ENCODE measurements at places on chromosomes 2 and 18.

- peak; percentile 51 for DNase-seq
Observed at GRCh38 chr2:11129598-11130449, 25.4 kb upstream of the SLC66A3 start.

- DNase-seq, result no peak
Observed at GRCh38 chr2:168614172-168615018, 158.3 kb downstream of the CERS6 start.

DNA sequence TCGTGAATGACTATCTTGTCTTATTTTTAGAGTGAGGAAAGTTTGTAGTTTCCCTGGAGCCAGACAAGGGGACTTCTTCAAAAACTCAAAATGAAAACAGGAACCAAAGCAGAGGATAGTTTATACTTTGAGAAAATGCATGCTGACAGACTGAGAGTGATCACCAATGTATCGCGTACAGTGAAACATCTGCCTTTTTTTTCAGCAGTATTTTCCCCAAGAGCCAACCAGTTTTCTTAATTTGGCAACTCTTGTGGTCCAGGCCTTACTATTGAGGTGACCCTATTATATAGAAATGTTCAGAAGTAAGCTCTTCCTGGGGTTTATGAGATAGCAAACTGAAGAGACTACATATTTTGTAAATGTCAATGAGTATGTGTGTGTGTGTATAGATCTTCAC lies 153.7 kb upstream of the VRK2 start:
- DNase-seq, result no peak

DNA sequence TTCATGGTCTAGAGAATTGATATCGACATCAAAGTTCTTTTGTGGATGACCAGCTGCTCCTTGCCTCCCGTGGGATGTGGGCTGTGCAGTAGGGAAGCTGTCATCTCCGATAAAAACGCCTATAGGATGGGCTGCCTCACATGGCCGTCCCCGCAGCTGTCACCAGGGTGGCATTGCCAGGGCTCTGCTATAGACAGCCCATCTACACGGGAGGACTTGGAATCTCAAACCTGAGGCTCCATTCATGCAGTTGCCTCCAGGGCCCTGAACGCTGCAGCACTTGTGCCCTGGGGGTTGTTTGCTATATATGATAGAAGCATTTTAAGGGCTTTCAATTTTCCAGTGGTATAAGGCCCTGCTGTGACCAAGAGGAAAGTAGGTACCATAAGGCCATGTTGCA lies 183.1 kb downstream of the MYCN start:
- DNase-seq, result no peak

DNA sequence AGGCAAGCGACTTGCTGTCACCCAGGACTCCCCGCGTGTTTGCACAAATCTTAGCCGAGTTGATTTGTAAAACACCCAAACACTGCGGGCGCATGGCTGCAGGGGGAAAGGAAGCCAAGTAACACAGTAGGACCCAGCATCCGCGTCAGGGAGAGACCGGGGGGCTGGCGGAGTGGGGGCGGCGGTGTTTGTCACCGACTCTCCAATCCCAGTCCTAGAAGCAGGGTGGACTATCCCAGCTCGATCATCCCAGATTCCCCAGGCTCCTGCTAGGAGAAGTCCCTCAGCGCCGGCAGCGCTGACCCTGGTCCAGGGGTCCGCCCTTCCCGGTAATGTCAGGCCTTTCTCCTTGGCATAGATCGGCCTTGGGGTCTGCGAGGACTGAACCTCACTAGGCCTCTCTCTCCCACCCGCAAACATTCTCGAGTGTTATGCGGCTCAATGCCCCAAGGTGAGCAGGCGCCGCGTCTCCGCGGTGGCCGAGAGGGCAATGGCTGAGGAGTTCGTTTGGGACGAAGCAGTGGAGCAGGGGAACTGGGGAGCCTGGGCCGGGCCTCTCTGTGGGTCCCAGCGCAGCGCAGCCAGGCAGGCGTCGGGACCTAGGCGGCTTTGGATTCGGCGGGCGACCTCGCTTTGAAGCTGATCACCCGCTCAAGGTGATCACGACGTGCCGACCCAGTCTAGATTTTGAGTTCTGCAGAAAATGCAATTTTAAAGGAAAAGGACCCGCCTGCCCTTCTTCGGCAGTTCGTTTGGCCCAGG lies 1.5 kb upstream of the GDF7 start:
- DNase-seq, result no peak

DNA sequence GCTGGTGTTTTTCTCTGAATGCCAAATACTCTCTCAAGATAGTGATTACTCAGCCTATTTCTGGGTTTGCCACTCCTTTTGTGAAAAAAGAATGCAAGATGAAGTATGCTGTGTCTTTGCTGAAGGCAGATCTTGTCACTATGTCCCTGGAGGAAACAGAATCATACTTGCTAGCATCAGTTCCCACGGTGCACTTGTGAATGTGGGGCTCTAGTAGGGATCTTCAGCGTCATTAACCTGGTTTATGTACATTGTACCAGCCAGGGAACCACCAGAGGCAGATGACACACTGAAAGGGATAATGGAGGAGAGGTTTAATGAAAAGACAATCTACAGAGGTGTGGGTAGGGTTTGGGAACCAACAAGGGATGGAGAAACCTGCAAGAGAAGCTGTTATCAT lies 131.0 kb upstream of the CXCR4 start:
- no peak for DNase-seq

DNA sequence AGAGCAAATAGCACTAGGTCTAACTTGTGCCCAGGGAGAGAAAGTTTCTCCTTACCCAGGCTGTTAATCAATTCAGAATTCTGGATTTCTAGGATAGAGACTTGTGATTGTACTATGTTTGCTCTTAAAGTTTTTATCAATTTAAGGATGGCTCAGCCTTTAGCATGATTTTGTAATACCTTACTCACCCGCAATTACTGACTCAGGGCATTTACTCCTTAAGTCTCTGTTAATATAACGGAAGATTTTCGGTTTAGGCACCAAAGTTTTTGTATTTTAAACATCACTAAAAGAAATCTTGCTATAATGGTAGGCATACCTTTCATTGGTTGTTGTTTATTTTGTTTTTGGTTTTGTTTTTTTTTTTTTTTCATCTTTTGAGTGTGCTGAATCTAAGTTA lies 358.2 kb downstream of the RBM43 start:
- DNase-seq, result no peak

DNA sequence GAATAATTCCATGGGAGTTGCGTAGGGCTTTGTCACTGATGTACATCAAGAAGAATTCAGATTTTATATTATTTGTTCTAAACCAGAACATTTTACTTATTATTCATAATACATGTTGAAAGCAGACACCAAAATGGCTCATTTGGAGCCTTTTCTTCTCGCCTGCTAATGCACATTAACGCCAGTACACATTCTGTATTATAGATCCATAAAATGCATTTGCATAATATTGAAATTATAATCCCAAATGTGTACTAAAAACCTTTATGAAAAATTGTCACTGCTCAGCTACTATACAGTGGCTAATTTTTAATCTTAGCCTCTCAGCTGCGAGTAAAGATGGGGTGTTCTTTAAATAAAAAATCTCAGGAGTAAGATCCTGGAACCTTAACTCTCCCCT lies 452.2 kb upstream of the HNRNPA3 start:
- no peak for DNase-seq

GRCh38 chr2:179172894-179173293 lies 91.7 kb downstream of the SESTD1 start:
- no peak for DNase-seq

- DNase-seq, result no peak
Observed at GRCh38 chr2:217802266-217802665, 200.5 kb downstream of the TNS1 start.

DNA sequence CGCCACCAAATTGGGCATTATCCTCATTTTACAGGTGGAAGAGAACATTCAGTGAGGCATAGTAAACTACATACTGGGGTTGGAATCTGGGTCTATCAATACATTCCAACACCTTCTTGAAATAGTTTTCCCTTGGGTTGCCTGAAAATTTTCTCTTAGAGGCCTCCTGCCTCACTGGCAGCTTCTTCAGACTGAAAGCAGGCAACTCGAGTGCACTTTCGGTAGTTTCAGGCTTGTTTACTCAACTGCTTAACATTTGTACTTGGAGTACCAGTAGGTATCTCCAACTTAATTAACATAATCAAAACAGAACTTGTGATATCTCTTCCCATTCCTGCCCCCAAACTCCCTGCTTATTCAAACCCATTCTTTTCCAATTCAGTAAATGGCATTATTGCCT lies 36.2 kb upstream of the C2orf74 start:
- no peak for DNase-seq

DNA sequence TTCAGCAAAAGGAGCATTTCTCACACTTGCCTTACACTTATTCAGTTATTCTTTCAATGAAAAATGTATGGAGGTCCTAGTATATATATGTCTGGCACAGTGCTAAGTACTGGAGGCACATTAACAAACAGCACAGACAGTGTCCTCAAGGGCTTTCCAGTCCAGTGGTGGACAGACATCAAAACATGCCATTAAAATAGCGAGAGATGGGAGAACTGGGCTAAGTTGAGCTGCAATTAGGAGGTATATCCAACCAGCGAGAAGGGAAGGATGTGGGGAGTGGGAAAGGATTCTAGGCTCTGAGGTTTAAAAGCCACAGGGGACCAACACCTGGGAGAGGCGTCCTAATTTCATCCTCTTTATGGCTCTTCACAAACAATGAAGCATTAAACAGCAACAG lies 127.5 kb upstream of the TTC39C start:
- no peak for DNase-seq

GRCh38 chr2:215137741-215138340 lies 585 bp downstream of the ABCA12 start:
- no peak for DNase-seq

GRCh38 chr2:157432475-157433106 lies 11.3 kb downstream of the CYTIP start:
- DNase-seq, result no peak

- DNase-seq, result no peak
Observed at GRCh38 chr2:10001586-10001985, 41.8 kb upstream of the KLF11 start.

DNA sequence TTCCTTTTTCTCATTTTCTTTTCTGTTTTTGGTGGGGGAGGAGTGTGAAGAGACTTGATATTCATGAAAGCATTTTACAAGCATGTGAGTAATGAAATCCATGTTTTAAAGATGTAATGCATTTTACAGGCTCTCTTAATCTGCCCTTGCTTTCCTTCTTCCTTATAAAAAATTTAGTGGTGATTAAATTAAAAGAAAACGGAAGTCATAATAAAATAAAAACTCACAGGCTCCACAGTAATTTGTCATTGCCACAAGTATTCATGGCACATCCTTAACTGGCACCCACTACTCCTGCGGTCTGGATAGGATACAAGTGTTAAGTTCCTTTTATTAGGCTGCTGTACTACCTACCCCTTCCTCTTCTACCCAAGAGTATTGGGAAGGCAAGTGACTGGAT lies 241.2 kb downstream of the SLC4A3 start:
- DNase-seq, result no peak

DNA sequence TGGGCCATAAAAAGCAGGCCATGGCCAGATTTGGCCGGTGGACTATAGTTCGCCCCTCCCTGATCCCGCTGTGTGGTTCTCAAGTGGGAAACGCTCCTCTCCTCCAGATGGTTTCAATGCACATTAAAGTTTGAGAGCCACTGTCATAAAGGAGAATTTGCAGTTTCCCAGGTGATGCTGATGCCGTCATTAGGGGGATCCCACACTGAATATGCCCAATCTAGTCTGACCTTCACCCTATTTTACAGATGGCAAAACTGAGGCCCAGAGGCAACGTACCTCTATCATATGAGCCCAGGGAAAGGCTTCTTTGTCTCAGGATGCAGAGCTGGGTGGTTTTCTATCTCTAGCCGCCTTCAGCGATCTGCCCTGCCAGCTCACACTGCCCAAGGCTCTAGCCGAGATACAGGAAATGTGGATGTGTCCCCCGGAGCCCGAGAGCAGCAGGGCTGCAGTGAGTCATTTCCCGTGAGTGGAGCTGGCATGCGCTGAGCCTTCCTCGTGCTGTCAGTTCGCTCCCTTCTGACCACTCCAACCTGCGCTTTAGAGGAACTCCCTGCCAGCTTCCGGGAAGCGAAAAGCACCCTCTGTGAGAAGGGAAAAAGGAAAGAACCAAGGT lies 116.2 kb downstream of the SMAD7 start:
- DNase-seq, result peak; percentile 44

DNA sequence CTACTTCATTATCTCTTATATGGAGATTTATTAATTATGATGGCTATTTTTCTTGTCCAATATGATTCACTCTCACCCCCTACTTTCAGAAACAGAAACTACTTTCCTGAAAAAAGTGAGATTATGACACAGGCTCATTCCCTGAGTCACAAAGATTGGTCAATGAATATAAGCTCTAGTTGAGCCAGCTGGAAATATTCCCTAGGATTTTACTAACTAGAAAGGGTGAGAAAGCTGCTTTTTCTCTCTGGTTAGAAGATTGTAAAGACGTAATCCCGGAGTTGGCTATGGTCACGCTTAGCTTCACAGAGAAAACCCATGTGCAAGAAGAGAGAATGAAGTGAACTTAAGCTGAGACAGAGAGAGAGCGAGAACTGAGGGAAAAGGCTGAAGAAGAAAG lies 223.7 kb upstream of the SMAD7 start:
- DNase-seq, result no peak

- DNase-seq, result no peak
Observed at GRCh38 chr2:204650611-204651010, 105.3 kb downstream of the PARD3B start.

DNA sequence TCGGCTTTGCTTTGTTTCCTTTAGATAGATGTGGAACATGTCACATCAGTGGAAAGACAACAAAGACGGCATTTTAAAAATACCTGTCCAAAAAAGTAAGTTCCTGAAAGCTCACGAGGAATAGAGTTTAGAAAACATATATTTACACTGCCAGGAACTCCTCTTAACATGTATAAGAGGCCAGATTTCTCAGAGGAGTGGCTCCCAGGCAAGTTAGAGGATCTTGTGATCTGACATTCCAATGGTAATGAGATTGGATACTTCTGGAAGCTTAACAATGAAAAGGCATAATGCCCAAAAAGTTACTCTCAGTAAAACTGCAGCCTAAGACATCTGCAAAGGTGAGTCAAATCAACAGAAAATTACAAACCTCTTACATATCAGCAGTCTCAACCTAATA lies 77.1 kb downstream of the CYRIA start:
- no peak for DNase-seq
